Tibial artery (tissue), 4 donors: ENCODE measurements at places on chromosomes 6 and 20.
A peak's percentile ranks its signal among the peaks of the same experiment; 100 is the strongest.

- peak; percentile 2 for DNase-seq
Observed at GRCh38 chr20:401682-402495, 6.2 kb upstream of the RBCK1 start.

GRCh38 chr6:149077208-149077607 lies 240.3 kb upstream of the TAB2 start:
- DNase-seq, result no peak

GRCh38 chr6:3841711-3842565 lies 7.2 kb upstream of the FAM50B start:
- DNase-seq, result peak; percentile 79

DNA sequence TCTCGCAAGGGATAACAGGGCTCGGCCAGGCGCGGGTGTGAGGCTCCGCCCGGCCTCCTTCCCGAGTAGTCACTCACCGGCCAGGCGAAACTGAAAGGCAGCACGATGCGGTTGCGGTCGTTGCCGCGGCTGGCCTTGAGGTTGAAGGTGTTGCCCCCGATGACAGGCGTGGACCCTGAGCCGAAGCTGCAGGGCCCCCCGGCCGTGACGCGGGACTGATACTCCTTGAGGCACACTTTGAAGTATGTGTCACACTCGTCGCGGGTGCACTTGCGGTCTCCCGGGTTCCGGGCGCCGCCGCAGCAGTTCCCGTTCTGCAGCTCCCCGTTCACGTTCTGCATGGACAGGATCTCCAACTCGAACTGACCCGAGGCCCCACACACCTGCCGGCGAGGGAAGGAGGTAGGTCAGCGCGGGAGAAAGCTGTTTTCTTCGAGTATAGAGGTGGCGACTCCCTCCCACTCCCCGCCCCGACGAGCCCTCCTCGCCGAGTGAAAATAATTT lies 1.1 kb downstream of the JAG1 start:
- peak; percentile 58 for DNase-seq

GRCh38 chr6:71491844-71492243 lies 203.2 kb downstream of the OGFRL1 start:
- DNase-seq, result no peak

- DNase-seq, result no peak
Observed at GRCh38 chr6:57198926-57199636, 23.0 kb downstream of the RAB23 start.

DNA sequence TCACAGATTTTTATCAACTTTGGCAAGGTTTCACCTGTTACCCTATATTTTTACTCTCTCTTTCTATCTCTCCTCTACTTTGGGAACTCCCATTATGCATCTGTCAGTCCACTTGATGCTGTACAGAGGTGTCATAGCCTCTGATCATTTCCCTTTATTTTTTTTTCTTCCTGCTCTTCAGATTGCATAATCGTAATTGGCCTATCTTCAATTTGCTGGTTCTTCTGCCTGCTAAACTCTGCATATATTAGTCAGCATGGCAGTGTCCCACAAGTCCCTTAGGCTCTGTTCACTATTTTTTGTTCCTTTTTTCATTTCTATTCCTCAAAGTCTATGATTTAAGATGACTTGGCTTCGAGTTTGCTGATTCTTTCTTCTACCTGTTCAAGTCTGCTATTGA lies 44.7 kb upstream of the MICB start:
- no peak for DNase-seq

- DNase-seq, result no peak
Observed at GRCh38 chr6:106126482-106126881, 40.3 kb downstream of the PRDM1 start.

DNA sequence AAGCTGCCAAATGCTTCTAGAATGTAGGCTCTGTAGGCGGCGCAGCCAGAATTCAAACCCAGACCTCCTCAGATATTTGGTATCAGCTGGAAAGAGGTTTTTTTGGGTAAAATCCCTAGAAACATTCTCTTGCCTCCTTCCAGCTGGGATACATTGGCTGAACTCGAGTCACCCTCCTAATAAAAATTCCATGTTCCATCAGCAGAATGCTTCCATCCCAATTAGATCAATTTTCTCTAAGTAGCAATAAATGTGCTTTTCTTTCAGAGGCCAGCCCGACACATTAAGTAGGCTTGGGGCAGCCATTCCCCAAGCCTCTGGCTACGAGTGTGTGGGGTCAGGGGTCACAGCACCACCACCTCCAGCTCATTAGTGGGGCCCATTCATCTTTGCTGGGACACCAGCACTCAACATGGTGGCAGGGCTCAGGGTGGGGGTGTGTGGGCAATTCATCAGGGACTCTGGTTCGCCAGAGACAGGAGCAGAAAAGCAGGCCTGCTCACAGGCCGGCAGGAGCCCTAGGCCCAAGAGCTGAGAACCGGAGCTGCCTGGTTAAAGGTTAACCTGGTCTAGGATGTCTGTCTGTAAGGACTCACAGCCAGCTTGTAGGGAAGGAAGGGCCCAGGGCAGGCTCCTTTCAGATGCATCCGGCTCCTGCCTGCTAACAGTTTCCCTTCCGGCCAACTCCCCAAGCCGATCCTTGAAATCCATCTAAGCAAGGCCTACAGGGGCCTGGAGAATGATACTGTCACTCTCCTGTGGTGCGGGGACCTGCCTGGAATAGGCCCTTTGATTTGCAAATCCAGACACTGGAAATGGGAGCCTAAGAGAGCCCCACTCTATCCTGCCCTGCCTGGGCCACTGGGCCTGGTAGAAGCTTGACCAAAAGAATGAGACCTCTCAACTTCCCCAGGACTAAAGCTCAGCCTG lies 159.1 kb upstream of the TOP1 start:
- DNase-seq, result no peak

DNA sequence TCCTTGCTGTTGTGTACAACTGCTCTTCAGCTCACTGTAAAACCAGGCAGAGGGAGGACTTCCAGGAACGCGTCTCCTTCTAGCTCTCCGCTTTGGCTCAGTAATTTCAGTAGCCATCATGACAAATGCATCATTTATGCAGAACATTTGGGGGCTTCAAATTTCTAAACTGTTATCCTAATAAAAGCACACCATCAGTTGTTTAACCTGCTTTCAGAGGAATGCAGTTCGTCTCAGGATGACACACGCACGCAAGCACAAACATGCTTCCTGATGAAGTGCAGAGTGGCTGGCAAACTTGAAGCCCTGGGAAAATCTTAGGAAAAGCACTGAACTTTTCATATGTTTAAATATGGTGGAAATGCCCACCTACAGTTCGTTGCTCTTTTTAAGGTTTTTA lies 24.4 kb downstream of the SLC22A23 start:
- no peak for DNase-seq

DNA sequence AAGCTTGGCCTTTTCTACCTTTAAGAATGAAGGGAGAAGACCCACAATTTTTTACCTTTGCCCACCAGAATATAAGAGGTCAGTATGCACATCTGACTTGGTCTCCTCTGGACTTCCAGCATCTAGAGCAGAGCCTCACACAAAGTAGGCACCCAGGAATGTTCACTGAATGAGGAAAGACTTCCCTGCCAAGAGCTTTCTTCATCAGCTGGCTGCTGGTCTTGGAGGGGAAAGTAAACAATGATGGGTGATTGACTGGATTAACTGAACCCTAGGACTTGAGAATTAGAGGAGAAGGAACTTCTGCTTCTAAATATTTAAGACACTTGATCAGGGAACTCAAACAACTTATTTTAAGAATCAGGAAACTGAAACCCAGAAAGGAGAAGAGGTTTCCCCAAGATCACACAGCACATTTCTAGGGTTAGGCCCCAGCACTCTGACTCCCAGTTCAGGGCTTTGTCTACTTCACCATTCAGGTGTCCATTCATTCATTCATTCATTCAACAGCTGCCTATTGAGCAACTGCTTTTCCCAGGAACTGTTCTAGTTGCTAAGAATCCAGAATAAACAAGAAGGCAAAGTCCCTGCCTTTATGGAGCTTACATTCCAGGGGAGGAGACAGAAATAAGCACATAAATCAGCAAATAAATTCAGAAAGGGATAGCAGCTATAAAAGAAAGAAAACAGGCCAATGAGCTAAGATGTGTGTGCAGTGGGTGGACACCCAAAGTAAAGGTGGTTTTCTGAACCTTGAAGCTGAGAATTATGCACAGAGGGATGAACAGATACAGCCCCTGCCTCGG lies 216.9 kb upstream of the LRFN2 start:
- DNase-seq, result no peak

- DNase-seq, result no peak
Observed at GRCh38 chr20:13396826-13397225, 175.8 kb downstream of the ISM1 start.

GRCh38 chr6:135876058-135876457 lies 24.6 kb downstream of the PDE7B start:
- no peak for DNase-seq

DNA sequence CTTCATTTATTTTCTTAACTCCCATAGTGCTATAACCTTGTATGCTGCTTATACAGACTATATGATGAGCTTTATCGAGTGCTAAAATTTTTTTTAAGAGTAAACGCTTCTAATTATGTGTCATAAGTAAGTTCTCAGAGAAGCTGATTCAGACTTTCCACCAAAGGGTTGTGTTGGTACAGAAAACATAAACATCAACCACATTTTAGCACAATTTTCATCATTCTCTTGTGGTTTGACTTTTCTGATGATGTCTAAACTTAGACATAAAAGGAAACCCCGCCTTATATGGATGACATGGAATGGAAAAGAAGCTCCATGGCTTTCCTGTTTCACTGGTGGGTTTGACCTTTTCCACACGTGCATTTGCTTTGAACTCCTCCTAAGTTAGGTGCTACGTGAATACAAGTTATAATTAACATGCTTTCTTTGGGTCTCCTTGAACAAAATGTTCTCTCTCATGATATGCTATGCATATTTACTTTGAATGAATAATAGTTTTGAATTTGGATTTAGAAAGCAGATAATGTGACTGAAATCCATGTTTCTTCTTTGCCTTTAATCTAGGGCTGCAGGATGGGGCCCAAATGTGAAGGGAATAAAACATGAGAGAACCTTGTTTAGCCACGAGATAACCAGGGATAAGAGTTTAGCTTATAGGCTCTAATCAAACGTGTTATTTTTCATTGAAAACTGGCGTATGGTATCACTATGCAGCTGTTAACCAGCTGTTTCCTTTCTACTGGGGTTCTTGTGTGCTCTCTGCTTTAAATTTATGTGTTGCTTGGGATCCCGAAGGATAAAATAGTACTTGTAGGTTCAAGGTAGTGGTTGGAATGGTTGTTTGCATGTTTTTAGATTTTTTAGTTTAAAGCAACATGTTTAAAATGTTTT lies 127.1 kb upstream of the AHI1 start:
- no peak for DNase-seq

- DNase-seq, result no peak
Observed at GRCh38 chr6:31393932-31394331, 9.5 kb upstream of the MICA start.

DNA sequence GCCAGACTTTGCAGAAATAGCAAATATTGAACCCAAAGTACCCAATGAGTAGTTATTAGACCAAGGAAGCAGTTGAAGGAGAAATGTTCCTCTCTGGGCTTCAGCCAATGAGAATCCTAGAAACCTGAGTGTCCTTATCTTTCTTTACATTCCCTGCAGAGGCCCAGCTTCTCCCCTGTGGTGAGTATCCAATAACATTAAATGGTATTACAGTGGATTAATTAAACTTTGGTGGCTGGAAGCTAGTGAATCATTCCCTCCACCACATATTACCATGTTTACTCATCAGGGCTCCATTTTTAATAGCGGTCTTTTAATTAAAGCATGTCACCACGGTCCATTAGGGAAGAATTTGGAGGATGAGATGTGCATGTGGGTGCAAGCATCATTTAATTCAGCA lies 74.0 kb downstream of the UNC5CL start:
- no peak for DNase-seq

DNA sequence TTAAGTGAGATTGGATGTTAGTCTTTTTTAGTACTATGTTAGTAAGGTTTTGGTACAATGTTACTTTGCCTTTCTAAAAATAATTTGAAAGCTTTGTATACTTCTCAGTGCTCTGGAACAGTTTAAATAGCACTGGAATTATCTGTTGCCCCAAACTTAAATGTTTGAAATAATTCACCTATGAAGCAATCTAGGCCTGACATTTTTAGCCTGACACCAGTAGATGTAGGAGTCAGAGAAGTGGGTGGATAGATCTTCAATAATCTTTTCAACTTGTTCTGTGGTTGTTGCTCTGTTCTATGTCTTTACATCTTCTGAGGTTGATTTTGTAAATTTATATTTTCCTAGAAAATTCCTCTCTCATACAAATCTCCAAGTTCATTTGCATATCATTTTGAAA lies 103.1 kb upstream of the ADGRF1 start:
- DNase-seq, result no peak

DNA sequence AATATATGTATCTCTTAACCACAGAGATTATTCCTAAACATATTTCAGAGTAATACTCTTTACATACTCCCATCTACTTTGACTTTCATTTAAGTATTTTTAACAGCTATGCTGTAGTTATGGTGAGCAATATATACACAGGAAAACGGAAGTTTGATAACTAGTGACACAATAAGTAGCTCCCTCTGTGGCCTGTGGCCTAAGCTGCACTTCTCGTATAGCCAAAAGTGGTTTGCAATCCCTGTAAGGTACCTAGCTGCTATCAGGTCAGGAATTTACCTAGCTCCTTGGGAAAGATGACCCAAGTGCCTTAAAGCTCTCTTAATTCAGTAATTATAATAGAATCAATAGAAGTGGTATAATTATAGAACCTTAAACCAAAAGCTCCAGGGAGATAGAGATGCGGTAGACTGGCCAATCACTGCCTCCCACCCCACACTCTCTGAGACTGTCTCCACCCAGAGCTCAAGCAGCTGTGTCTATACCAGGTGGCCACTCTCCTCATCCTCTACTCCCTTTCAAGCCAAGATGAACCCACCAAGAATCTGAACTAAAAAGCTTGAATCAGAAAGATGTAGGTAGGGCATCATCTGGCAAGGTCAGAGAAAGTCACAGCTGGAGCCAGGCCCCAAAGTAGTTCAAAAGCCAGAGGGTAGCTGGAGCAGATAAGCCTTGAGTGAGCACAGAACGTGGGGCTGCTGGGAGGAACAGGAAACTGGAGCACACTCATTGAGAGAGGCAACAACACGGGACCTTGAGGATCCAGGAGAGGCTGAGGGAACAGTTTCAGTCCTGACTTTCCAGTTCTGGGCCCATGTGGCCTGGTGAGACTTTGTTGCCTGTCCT lies 84.9 kb upstream of the ASF1A start:
- no peak for DNase-seq
